ENCODE measurements at places on chromosomes 6 and 20.

- no peak for DNase-seq
Measured at GRCh38 chr6:69812746-69813427, 16.1 kb upstream of the LMBRD1 start.

GRCh38 chr6:72133324-72133723 is 247.0 kb downstream of the RIMS1 start:
- no peak for DNase-seq

- DNase-seq, result no peak
Measured at GRCh38 chr6:161003336-161003735, 11.8 kb downstream of the MAP3K4 start.

- DNase-seq, result no peak
Measured at GRCh38 chr6:73290435-73290834, 27.4 kb upstream of the KHDC1 start.

GRCh38 chr20:34794006-34794585 is 31.4 kb downstream of the NCOA6 start:
- no peak for DNase-seq

- DNase-seq, result no peak
Measured at GRCh38 chr6:41972826-41973225, 31.2 kb upstream of the CCND3 start.

- peak; percentile 83 for DNase-seq
Measured at GRCh38 chr20:51541189-51542032, 1.1 kb downstream of the NFATC2 start.

DNA sequence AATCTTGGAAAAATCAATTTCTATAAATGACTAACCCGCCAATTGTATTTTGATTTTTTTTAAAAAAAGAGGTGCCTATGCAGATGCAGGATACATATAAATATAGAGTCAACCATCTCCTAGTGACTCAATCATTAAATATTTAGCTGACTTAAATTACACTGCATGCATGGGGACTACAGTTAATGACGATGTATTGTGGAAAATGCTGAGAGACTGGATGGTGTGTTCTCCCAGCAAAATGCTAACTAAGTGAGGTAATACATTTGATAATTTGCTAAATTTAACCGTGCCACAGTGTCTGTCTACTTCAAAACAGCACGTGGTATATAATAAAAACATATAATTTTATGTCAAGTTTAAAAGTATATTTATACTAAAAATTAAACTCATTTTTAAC is 341.6 kb downstream of the PRKN start:
- no peak for DNase-seq

- DNase-seq, result no peak
Measured at GRCh38 chr20:50516180-50516934, 6.2 kb downstream of the PTPN1 start.

- peak; percentile 16 for DNase-seq
Measured at GRCh38 chr6:28809947-28810658, 113.7 kb downstream of the TRIM27 start.

DNA sequence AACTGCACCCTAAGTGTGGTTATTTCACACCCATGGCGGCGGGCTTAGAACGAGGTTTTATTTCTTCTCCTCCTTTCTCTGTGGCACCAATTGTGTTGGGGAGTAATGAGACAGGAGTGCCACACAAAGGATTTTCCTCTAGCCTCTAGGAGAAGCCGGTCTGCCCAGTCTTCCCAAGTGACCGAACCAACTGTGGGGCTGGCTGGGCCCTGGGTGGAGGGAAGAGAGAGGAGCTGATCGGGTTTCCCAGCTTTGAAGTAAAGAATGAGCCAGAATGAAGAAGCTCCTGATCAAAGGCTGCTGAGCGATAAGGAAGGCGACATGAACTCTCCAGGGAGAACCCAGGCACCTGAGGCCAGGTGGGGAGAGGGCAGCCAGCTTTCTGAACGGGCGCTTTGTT is 616.0 kb upstream of the BTBD3 start:
- DNase-seq, result no peak

DNA sequence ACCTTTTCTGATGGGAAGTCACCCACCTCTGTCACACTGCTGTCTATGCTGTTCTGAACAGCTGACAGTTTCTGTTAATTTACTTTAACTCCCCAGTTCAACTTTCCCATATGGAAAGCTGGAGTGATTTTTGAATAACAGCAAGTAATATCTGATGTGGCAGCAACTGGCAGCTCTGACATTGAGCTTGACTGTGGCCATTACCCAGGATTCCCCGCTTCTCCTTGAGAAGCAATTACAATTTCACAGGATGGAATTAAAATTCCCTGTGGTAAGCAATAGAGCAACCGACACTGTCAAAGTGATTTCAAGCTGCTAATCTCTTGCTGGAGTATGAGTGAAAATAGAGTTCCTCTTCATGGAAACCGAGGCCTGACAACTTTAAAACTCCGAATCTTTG is 348.1 kb upstream of the SOX4 start:
- DNase-seq, result no peak

DNA sequence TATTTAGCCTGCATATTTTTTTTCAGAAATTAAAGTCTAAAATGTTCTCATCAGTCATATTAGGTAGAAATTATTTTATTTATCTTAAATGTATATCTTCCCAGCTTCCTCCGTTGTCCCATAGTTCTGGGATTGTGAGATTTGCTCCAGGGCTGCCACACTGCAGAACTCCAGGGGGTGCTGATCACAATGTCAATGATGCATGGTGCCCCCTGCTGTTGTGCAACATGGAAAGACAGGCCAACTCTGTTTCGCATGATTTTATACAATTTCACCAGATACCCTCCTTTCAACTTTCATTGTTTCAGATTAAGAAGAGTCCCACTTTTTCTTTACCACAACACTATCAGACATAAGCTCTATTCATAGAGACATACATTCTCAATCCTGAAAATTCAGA is 35.9 kb downstream of the ID4 start:
- no peak for DNase-seq

- no peak for DNase-seq
Measured at GRCh38 chr6:54874349-54875048, 27.9 kb downstream of the FAM83B start.

DNA sequence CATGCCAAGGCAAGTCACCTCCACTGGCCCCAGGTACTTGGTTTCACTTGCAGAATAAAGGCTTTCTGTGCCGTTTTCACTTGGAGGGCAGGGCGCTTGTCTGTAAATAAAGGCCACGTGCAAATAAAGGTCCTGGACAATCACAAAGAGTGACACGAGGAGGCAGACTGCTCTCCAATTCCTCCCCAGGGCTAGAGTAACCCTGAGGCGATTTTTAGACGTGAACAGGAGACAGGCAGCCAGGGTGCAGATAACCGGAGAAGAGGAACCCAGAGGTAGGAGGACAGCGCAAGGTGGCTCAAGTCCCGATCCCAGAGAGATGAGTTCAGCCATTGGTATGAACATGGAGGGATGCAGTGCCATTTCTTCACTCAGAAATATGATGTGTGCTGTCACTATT is 327.4 kb downstream of the KIF16B start:
- peak; percentile 12 for DNase-seq

DNA sequence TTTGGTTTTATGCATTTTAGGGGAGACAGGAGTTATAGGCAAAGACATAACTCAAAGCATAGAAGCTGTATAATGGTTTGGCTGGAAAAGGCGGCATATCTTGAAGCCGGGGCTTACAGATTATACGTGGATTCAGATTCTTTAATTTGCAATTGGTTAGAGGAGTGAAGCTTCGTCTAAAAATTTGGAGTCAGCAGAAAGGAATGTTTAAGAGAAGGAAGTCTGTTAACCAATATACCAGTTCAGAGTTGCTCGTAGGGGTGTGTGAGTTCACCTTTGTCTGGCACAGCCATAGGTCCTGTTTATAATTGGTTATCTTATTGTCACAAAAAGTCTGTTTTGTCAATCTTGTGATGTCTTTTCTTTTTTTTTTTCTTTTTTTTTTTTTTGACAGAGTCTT is 8.9 kb downstream of the ARHGAP40 start:
- no peak for DNase-seq

- DNase-seq, result no peak
Measured at GRCh38 chr6:128029826-128030225, 129.0 kb upstream of the THEMIS start.

GRCh38 chr6:119096721-119097565 is 18.5 kb upstream of the FAM184A start:
- no peak for DNase-seq

DNA sequence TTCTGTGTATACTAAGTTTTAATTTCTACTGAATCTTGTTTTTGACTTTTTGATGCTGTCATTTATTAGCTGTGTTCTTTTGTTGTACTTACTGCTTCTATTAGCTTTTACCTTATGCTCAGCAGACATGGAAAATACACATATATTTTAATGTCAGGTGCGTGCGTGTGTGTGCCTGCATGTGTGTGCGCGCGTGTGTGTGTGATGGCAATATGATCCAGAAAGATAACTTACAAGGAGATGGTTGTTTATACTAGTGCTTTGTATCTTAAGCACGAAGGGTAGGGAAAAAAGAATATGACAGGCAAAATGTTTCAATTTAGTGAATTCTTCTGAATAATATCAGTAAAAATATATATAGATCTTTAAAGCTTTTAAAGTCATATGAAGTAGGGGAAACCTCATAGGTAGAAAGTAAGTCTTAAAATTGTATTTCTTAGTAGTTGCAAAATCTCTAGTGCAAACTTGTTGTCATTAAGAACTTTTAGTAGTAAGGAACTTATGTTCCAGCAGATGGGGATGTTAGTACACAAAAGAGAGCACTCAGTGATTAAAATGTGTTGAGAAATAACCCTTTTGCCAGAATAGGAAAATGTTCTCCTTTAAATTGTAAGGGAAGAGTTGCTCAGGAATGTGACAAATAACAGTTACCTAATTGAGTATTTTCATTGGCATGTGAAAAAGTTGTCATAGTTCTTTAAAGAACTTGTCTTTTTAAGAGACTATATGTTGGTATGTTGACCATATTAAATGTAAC is 13.2 kb downstream of the QKI start:
- no peak for DNase-seq

DNA sequence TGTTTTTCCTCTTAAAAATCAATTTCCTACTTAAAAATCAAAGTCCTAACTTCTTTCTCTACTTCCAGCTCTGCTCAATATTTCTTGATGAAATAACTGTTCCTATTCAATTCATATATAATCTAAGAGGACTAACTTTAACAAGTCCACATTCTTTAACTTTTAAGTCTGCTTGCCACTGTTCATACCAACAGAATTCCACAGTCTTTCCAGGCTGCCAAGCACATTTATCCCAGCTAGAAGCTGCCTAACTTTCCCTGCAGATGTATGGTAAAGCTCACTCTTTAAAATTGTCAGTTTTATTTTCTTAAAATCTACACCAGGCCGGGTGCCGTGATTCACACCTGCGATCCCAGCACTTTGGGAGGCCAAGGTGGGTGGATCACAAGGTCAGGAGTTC is 11.5 kb downstream of the CALHM6 start:
- no peak for DNase-seq

DNA sequence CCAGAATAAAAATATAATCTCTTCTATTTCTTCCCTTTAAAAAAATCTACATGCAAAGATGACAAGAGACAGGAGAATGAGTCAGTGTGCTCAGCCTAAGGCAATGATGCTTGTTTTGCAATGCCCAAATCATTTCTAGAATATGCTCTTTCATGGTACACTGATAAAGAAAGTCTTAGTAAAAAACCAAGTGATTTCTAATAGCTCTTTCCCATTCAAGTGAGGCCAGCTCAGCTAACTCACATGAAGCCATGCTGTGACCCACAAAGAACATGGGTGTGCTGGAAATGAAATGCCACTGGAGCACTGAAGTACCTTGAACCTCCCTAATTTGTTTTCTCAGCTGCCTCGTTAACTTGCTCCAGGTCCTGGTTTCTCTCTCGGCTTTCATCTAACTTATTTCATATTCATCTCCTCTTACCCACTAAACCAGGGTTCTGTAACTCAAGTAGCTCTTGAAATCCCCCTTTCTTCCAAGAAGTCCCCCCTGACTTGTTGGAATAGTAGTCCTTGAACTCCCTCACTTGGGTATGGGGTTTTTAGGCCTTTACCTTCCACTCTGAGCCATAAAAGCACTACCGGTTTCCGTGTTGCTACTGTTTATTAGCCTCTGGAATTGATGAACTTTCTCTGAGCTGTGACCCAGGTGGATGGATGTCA is 92.7 kb downstream of the IRF4 start:
- no peak for DNase-seq

DNA sequence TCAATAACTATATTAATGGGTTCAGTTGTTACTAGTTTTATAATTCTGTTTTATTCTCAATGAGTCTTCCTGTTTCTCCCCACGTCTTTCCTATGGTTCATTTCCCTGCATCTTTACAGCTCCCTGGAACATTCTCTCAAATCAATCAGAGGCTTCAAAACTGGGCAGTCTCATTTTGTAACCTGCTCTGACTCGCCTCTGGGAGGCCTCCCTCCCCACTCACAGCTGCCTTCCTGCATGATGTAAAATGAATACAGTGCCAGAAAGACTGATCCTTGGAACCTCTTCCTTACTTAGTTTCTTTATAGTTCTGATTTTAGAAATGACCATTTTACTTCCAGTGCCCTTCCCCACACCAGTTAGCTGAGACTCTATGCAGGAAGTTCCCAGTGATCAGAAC is 103.9 kb downstream of the ESR1 start:
- no peak for DNase-seq

- DNase-seq, result peak; percentile 75
Measured at GRCh38 chr20:25310268-25310920, 62.5 kb downstream of the PYGB start.

GRCh38 chr6:170290296-170291128 is at the start of gene DLL1:
Gene DLL1, minus strand, starts transcription at chr6:170291078. Its CDS starts 939 bp downstream, at chr6:170290139.
- DNase-seq, result peak; percentile 82

- no peak for DNase-seq
Measured at GRCh38 chr6:149967591-149967990, 3.8 kb downstream of the ULBP1 start.

DNA sequence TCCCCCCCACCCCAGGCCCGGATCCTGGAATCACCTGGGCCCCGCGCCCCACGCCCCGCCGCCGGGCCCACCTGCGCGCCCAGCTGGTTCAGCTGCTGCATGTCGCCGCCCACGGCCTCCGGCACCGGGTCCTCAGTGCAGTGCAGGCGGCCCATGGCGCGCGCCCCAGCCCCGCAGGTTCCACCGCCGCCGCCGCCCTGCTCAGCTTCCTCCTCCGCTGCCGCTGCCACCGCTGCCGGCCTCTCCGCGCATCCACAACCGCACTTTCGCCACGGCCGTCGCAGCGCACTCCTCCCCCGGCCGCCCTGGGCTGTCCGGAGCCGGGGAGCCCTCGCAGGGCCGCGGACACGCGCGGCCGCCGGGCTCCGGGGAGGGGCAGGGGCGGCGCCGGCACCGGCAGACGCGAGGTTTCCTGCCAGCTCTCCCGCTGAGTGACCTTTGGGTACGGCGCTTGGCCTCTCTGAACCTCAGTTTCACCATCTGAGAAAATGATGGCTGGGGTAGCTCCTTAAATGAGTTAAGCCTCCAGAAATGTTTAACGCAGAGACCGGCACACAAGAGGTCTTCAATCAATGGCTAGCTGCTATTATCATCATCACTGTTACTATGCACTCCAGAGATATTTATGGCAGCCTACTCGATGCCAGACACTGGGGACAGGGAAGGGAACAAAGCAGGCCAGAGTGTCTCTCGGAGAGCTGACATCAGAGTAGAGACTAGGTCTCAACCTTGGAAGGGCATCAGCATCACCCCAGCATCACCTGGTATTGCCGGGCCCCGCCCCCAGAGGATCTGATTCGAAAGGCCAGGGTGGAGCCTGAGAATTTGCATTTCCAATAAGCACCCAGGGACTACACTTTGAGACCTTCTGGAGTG is at the start of gene COMMD7:
Gene COMMD7, minus strand, starts transcription at position 231 of the 876 bp plus-strand sequence. Its CDS starts 76 bp downstream, at position 155.
- DNase-seq, result peak; percentile 78

GRCh38 chr6:27178407-27178730 is 69.1 kb upstream of the PRSS16 start:
- no peak for DNase-seq

GRCh38 chr6:57075092-57075491 is 14.9 kb upstream of the ZNF451 start:
- DNase-seq, result no peak
